ENCODE measurements at places on chromosomes 7 and 10. TPM values are rescaled to one million over a fixed set of nuclear protein-coding genes. Genes with fewer than 3 reads are reported as not detected.

Gene EGFR
- 3.6 TPM for total RNA-seq

Gene DNAJC12
- total RNA-seq = 4.9 TPM

Gene HYAL4
- 0.86 TPM for total RNA-seq

Gene IGFBP3
- total RNA-seq = 13.7 TPM

Gene PI4K2A
- total RNA-seq = 17.3 TPM

All from vein endothelial cell (primary cell).